GM12878 (cell line): ENCODE measurements at places on chromosomes 2 and 18. TPM values are rescaled to one million over a fixed set of nuclear protein-coding genes. Genes with fewer than 3 reads are reported as not detected.

DNA sequence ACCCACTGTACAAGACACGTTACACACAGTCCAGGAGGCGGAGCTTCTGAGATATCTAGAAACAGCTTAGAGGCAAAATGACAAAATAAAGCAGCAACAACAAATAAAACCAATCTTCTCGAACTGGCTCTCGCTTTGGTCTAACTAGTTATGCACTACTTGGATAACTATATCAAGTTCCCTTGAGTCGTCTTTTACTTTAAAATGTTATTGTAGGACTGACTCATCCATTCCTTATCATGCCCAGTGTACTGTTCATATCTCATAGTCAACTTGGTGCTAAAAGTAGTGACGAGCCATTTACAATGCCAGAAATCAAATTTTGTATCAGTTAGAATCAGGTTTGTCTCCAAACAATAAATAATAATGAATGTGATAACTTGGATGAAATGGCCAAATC lies 102.5 kb upstream of the SLC35G4 start:
- H3K27me3 ChIP-seq: no peaks in the 10 kb centered on the region
- H3K27ac ChIP-seq: no peak overlapping the region
- H3K4me1 ChIP-seq: peaks cover 6% of the 10 kb centered on the region
- DNase-seq: no peak

DNA sequence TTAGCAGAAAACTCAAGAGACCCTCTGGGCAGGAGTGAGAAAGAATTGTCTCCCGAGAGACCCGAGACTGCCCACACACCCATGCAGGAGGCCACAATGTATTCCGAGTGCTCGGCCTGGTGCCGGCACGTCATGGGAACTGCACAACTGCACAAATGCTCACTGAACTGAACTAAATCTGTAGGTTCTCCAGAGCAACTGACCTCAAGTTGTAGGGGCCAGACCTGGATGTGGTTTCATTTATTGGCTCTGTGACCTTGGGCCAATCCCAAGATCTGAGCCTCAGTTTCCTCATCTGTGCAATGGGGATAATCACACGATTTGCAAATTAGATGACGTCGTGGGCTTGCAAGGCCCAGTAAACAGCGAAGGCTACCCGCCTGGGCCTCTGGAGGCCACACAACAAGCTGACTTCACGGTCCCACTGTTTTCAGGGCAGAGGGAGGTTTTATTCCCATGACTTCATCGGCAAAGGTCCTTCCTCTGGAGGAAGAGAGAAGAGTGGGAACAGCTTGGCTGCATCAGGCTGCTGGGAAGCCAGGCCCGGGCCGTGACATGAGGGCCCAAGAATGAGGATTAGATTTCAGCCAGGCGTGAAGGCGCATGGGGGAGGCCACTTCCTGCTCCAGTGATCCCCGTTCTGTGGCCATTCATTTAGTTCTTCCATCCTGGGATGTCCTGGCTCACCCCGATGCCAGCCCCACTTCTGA lies 3.6 kb upstream of the ERFE start:
- peaks cover 3% of the 10 kb centered on the region; the same call in 1 of the 2 replicates for H3K27me3 ChIP-seq
- DNase-seq: no peak

The HOXD3 gene
- not detected in 2 replicates for total RNA-seq

GRCh38 chr2:8661736-8662135 lies 20.1 kb upstream of the ID2 start:
- H3K4me3 ChIP-seq: no peak overlapping the region
- DNase-seq: no peak

GRCh38 chr18:50594942-50595341 lies 35.1 kb downstream of the MAPK4 start:
- H3K27me3 ChIP-seq: no peaks in the 10 kb centered on the region
- H3K27ac ChIP-seq: no peak overlapping the region
- H3K4me1 ChIP-seq: no peaks in the 10 kb centered on the region
- no peak for DNase-seq

The DSC2 gene
- total RNA-seq: 3.9 and 4.4 TPM in 2 replicates

The CNTNAP5 gene
- total RNA-seq: not detected in 2 replicates

The COL3A1 gene
- total RNA-seq: 0.67 and 0.74 TPM in 2 replicates

The OSGEPL1 gene
- 5.6 and 7.9 TPM in 2 replicates for total RNA-seq

DNA sequence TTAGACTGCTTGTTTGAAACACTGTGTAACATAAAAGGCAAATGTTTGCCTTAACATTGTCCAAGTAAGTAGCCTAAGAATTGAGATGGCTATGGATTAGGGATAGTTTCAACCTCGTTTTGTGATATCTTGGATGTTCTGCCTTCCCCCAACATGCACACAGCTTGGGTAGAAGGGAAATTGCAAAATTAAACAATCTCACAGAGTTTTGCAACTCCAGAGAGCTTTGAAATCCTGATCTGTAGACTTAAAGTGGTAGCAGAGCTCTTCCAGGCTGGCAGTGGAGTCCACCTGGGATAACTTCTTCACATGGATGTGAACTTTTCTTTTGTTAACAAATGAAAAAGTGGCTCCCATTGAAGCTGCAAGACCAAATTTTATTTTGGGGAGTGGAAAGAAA lies 59.6 kb downstream of the CHRNA1 start:
- H3K4me3 ChIP-seq: no peak overlapping the region
- no peak overlapping the region for H3K27ac ChIP-seq
- H3K27me3 ChIP-seq: no peaks in the 10 kb centered on the region; the same call in 1 of the 2 replicates
- no peak for DNase-seq
- H3K36me3 ChIP-seq: no peaks in the 10 kb centered on the region

DNA sequence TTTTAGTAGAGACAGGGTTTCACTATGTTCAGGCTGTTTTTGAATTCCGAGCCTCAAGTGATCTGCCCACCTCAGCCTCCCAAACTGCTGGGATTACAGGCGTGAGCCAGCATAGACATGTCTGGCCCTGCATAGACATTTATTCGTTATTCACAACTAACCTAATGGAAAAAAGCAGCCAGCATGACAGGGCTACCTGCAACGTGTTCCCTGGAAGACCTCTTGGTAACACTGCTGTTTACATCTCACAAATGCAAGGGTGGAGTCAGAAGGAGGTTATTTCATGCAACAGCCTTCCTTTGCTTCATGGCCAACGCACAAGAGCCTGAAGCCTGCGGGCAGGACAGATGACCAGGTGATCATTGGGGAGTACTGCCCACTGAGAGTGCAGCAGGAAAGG lies 9.2 kb downstream of the SERPINE2 start:
- no peaks in the 10 kb centered on the region; the same call in 1 of the 2 replicates for H3K27me3 ChIP-seq
- DNase-seq: no peak
- H3K27ac ChIP-seq: no peak overlapping the region
- H3K4me3 ChIP-seq: no peak overlapping the region
- no peaks in the 10 kb centered on the region; the same call in 1 of the 2 replicates for H3K4me1 ChIP-seq

GRCh38 chr18:36627637-36628036 lies 201.2 kb downstream of the TPGS2 start:
- H3K27me3 ChIP-seq: no peaks in the 10 kb centered on the region
- no peaks in the 10 kb centered on the region for H3K4me1 ChIP-seq
- no peaks in the 10 kb centered on the region; the same call in 1 of the 2 replicates for H3K36me3 ChIP-seq
- DNase-seq: no peak
- no peak overlapping the region for H3K4me3 ChIP-seq

The INPP5D gene
- 126 and 139 TPM in 2 replicates for total RNA-seq

The HMSD gene
- 49.4 and 62.2 TPM in 2 replicates for total RNA-seq

- no peaks in the 10 kb centered on the region; the same call in none of the 2 replicates for H3K36me3 ChIP-seq
- peaks cover 12% of the 10 kb centered on the region; the same call in 1 of the 2 replicates for H3K4me1 ChIP-seq
- H3K27ac ChIP-seq: no peak overlapping the region
Observed at GRCh38 chr2:201191132-201191875, 8.4 kb downstream of the CASP10 start.

The LONRF2 gene
- total RNA-seq: 0.03 and 0.08 TPM in 2 replicates

GRCh38 chr18:303607-304006 lies 35.8 kb upstream of the THOC1 start:
- no peak overlapping the region for H3K27ac ChIP-seq
- no peaks in the 10 kb centered on the region for H3K4me1 ChIP-seq
- H3K4me3 ChIP-seq: no peak overlapping the region
- no peaks in the 10 kb centered on the region for H3K27me3 ChIP-seq
- no peaks in the 10 kb centered on the region for H3K36me3 ChIP-seq

DNA sequence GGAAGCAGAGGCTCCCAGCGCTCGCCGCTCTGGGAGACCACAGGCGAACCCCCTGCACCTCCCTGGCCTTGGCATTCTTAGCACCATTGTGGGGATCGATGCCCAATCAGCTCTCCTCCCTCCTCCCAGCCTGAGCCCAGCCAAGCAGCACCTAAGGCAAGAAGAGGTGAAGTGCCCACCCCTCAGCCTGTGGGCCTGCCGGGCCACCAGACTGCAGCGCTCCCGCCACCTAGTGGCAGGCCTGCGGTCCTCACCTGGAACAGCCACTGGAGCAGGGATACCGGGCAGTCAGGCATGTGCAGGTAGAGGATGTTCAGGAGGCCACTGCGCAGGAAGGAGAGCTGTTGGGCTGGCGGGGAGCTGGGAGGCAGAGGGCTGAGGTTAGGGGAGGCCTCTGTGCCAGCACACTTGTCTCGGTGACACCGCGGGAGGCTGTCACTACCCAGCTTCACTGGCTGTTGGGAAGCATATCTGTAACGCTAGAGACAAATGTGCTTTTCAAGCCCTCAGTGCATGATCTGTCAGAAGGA lies 35.2 kb downstream of the FAM178B start:
- peaks cover 11% of the 10 kb centered on the region for H3K4me1 ChIP-seq
- H3K36me3 ChIP-seq: no peaks in the 10 kb centered on the region
- H3K4me3 ChIP-seq: no peak overlapping the region
- DNase-seq: no peak

The C2orf74 gene
- 4.7 and 5.6 TPM in 2 replicates for total RNA-seq

GRCh38 chr2:226979004-226979403 lies 143.2 kb downstream of the RHBDD1 start:
- H3K4me3 ChIP-seq: no peak overlapping the region
- no peaks in the 10 kb centered on the region for H3K36me3 ChIP-seq
- peaks cover 3% of the 10 kb centered on the region for H3K4me1 ChIP-seq
- no peak for DNase-seq
- H3K27me3 ChIP-seq: no peaks in the 10 kb centered on the region
- no peak overlapping the region for H3K27ac ChIP-seq

The GALR1 gene
- total RNA-seq: not detected in 2 replicates

- no peaks in the 10 kb centered on the region for H3K4me1 ChIP-seq
- no peak overlapping the region for H3K27ac ChIP-seq
- no peaks in the 10 kb centered on the region for H3K36me3 ChIP-seq
- H3K27me3 ChIP-seq: peaks cover 3% of the 10 kb centered on the region
- DNase-seq: no peak
- no peak overlapping the region for H3K4me3 ChIP-seq
Observed at GRCh38 chr2:48728840-48729239, 26.7 kb downstream of the LHCGR start.

The DNAJC5G gene
- not detected in 2 replicates for total RNA-seq

- no peaks in the 10 kb centered on the region for H3K27me3 ChIP-seq
- no peak for DNase-seq
- H3K27ac ChIP-seq: no peak overlapping the region
Observed at GRCh38 chr2:20052861-20053281, 1.4 kb upstream of the LAPTM4A start.
